ENCODE measurements at places on chromosomes 7 and 10.

DNA sequence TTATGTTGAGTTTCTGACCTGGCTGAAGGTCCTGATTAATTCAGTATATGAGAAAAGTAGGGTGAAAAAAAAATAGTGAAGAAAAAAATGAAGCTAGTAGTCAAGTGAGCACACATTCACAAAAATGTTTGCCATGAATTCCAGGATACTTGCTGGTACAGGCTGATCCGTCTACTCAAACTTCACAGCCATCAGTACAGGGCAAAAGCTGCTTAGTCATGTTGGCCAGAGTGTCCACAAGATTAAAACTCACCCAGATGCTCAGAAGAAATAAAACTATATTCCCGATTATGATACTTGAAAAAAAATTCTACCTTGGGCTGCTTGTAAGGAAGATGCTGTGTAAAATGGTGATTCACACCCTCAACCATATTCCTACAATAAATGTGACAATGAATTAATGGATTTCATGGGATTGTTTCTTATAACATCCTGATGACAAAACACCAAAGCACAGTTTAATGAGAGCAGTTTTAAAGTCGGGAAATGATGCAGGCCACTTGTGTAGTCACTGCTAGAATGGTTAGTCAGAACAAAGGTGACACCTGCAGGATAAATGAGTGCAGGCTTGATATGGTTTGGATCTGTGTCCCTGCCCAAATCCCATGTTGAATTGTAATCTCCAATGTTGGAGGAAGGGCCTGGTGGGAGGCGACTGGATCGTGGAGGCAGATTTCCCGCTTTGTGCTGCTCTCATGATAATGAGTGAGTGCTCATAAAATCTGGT lies 49.2 kb upstream of the ANKRD1 start:
- no peak for DNase-seq

DNA sequence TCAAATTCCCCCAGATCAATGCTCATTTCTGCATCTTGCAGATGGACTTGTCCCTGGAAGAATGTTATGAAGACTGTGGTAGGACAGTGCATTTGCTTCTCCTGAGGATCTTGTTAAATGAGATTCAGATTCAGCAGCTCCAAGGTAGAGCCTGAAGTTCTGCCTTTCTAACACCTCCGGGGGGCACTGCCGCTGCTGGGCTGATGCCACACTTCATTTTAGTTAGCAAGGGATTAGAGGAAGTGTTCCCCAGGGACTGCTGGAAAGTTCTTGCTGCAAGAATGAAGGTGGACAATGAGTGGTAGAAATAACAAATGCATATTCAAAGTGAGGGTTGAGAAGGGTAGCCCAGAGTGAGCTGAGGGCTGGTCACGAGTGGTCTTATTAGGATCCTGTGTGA lies 434.3 kb upstream of the AKR1E2 start:
- DNase-seq, result no peak

- DNase-seq, result peak; percentile 27
Measured at GRCh38 chr10:117509573-117509972, 33.0 kb upstream of the EMX2 start.

DNA sequence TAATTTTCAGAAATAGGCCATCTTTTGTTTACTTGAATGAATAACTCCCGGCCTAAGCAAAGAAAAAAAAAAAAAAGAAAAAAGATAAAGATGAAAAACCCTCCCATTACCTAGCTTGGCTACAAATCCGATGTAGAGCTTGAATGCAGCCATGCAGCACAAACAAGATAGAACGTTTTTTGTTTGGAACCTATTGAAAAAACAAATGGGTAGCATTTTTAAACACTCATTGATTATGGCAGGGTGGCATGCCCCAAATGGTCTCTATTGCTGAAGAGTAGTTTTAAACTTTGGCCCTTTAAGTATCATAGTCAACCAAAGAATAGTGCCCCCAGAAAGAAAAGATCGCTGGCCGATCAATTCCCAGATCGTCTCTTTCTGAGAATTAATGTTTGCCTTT lies 84.4 kb downstream of the VTI1A start:
- no peak for DNase-seq

DNA sequence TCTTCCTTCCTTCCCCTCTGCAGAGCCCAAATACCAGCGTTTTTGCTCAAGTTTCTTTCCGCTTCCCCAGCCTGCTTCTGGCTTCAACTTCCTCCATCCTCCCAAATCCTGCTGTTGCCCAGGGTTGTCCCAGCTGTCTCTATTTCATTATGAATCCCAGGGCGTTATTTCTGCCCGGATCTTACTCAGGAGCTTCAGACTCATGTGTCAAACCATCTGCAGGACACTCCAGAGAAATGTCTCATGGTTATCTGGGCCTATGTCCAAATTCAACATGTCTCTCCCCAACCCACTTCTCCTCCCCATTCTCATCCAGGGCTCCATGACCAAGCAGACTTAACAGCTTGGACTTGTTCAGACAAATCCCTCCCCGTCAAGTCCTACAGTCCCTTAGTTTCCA lies 15.6 kb downstream of the ARHGAP22 start:
- no peak for DNase-seq

DNA sequence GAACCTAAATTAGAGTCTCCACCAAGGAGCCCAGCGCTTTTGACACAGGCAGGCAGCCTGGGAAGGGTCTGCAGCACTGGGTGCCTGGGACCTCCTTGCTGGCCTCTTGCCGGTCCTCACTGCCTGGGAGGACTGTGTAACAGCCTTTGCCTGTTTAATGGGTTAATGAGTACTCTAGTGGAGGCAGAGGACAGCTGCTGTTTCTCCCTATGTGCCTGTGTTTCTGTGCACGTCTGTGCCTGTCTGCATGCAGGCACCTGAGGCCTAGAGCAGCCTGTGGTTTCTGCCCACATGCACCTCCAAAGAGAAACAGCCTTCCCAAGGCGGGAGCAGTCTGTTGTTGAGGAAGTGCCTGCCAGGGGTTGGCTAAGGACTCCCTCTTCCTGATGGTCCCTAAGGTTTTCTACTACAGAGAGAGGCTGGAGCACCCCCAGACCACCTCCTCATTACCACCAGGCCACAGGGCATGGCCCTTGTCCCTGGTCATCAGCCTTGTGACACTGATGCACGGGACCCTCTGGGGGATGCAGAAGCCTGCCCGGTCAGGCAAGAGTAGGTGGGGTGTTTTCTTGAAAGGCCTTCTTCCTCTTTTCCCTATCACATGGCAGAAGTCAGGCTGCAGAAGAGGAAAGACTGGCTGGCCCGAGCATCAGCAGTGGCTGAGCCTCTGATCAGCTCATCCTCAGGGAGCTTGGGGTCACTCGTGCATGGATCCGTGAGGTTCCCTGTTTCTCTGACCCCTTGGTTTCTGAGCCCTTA lies 14.2 kb downstream of the SLC29A3 start:
- DNase-seq, result no peak

DNA sequence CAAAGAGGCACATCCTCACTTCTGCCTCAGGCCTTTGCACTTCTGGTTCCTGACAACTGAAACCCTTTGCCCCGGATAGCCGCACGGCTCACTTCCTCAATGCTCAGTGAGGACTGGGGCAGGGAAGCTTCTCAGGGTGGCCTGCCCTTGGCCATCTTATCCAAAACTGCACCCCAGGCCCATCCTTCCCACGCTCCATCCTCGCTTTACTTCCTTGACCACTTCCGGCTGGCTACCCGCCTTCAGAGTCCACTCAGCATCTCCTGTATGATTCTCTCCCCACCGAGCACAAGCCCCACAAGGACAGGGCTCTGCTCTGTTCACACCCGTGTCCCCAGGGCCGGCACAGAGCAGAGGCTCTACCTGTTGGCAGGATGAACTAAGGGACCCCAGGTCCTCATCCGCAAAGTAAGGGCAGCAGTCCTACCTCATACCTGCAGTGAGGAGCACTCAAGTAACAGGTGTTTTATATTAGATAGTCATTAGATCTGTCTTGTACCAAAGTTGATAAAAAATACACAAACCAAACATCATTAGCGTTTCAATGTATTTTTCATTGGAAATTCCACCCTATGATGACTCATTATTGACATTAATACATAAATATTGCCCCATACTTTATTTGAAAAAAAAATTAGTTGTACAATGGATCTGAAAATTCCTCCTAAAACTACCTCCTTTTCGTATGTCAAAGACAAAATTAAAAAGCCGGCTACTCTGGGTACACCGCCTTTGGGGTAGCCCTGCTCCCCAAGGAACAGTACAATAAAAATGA lies 35.0 kb downstream of the GNA12 start:
- peak; percentile 63 for DNase-seq
